Fibroblast of lung (primary cell): ENCODE measurements at places on chromosomes 13 and 19. TPM values are rescaled to one million over a fixed set of nuclear protein-coding genes. Genes with fewer than 3 reads are reported as not detected.

The ZNF90 gene
- 1.5 and 2.8 TPM in 2 replicates for total RNA-seq

The POU2F2 gene
- total RNA-seq, result under 0.01 and 0.17 TPM in 2 replicates

The TRPC4 gene
- total RNA-seq, result 1.7 and 2.6 TPM in 2 replicates

The ZAR1L gene
- total RNA-seq, result not detected in 2 replicates

The PNMA8A gene
- total RNA-seq, result 3.9 and 8.9 TPM in 2 replicates

- no peak for DNase-seq
Observed at GRCh38 chr13:112868308-112868707, 100.7 kb upstream of the MCF2L start.

GRCh38 chr19:16614941-16615340, 13.1 kb downstream of the MED26 start:
- DNase-seq, result no peak

GRCh38 chr19:2524840-2525723, 49.2 kb downstream of the GADD45B start:
- peak; percentile 43 for DNase-seq

GRCh38 chr19:29277102-29277501, 64.2 kb upstream of the UQCRFS1 start:
- no peak for DNase-seq

DNA sequence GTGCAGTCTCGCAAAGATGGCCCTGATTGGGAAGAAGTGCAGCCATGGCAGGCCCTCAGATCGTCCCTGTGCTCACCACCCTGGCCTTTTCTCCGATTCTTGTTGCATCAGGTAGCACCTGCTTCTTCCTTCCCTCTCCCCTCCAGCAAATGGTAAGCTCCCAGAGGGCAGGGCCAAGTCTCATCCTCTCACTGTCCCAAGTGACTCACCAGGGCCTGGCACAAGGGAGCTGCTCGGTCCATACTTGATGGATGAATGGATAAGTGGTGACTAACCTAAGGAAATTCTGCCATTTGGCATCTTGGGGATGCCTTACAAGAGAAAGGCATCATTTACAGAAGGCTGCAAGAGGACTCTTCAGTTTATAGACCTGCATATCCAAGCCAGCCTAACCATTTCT, 84.9 kb downstream of the ZIC5 start:
- DNase-seq, result peak; percentile 3

- no peak for DNase-seq
Observed at GRCh38 chr19:42351079-42351735, 25.8 kb downstream of the MEGF8 start.

DNA sequence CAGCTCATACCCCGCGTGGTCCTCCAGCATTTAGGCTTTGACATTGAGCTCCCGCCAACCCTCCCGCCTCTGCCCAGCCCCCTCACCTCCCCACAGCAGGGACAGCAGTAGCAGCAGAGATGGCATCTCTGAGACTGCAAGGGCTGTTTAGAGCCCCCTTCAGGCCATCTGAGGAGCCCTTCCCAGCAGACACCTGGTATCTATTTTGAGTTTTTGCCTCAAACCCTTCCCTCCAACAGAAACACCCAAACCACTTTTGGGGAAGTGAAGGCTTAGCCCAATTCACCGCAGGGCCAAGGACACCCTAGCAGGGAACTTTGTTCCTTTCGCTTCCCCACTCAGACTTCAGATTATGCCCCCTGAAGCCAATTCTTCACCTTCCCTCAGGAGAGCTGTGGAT, 6.3 kb upstream of the ZNF175 start:
- no peak for DNase-seq

DNA sequence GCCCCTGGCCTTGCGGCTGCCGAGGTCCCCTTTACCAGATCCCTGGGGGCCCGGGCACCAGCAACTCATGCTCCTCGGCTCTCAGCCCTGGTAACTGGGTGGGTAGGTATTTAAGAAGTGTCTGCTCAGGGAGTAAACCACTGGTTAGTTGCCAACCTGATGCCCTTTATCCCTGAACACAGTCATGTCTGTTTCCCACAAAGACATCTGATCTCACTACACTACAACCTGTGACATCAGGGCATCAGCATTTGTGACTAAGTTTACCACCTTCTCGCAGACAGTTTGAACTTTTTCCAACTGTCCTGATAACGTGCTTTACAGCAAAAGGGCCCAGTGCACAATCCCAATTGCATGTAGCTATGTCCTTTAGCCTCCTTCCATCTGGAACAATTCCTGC, 22.0 kb downstream of the GGACT start:
- DNase-seq, result peak; percentile 60

DNA sequence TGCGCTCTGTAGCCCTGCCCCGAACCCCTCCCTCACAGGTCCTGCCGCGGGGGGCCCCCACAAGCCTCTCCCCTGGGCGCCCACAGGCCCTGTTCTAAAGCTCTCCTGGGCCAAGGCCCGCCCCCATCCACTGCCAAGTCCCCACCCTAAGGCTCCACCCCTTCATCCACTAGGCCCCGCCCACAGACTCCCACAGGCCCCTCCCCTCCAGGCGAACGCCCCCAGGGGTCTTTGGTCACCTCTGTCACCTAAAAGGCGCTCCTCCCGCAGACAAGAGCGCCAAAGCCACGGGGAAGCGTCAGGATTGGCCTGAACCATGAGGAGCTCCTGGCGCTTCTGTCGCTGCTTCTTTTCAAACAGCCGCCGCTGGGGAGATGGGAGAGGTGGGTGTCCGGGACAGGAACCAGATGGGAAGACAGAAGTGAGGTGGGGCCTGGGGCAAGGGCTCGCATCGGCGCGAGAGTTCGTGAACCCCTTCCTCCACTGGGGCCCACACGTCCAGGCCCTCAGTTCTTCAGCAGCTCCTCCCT, 2.3 kb downstream of the TULP2 start:
- DNase-seq, result peak; percentile 39

DNA sequence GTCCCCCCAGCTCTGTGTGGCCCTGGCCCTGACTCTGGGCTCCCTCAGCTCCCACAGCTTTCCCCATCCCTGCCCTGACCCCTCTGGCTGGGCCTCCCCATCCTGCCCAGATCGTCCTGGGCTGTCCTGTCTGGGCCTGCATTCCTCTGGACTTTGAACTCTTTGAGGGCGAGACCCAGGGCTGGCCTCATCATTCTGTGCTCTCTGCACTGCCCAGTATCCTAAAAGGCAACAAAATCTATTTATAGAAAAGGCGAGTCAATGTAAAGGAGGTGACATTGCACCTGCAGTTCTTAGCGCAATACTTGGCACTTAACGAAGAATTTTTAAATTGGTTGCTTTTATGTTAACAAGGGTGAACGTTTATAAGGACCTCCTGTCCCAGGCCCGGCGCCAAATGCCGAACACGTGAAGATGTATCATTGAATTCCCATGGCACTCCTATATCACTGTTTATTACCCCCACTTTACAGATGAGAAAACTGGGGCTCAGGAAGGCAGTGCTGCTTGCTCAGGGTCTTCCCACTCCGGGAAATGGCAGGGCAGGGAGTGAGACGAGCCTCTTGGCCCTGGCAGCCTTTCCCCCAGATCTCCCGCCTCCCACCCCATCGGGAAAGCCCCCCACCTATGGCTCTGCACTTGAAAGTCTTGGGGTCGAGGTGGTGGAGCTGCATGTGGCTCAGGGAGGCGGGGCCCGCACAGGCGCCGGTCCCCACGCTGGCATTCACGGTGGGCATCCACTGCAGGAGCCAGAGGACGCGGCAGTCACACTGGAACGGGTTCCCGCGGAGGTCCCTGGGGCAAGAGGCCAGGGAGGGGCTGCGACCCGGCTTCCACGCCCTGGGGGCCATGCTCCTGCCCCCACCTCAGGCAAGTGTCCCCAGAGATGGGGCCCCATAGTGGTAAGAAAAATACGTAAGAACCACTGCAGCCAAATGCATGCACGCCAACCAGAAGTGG, 3.8 kb downstream of the LGI4 start:
- DNase-seq, result no peak
